IMR-90 (cell line): ENCODE measurements at places on chromosomes 1 and 21.
A peak's percentile ranks its signal among the peaks of the same experiment; 100 is the strongest.

- no peak for DNase-seq
Observed at GRCh38 chr1:107682467-107682866, 282.5 kb downstream of the VAV3 start.

DNA sequence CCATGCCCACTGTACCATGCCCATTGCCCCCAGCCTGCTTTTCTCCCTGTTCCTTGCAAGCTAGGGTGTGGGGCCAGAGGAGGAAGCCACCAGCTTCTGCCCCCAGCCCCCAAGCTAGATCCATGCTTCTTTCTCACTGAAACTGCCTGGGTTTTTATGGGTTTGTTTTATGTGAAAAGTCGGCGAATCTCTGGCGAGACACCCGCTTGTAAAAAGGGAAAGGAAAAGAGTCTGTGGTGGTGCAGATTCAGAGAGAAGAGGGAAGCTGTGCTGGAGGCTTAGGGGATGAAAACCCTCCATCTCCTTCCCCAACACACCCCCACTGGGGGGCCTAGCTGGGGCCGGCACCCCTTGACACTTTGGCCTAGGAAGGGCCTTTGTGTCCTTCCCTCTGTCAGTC, 26.2 kb downstream of the GRHL3 start:
- DNase-seq: no peak

- DNase-seq: peak; percentile 75
Observed at GRCh38 chr1:89022167-89022959, at the start of gene GBP3. GBP3 (minus strand) TSS chr1:89022866; CDS start chr1:89020721, 2,145 bp downstream.

DNA sequence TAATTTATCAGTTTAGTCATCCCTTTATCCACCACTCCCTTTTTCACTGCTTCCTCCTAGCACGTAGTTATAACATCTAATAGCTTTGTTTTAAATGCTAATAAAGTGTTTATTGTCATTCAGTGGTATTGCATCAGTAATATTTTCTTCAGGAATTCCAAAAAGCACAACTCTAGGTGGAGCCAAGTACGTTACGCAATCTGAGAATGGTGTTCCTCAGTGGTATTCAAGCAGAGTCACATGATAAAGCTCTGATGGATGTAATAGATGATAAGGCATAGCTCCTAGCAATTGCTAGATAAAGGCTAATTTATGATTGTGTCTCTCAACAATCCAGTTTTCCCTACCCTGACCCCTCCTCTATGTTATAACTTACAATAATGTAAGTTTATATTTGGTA, 494.6 kb upstream of the ADGRL4 start:
- DNase-seq: no peak

GRCh38 chr1:46179138-46180081, 3.1 kb upstream of the P3R3URF start:
- peak; percentile 85 for DNase-seq

DNA sequence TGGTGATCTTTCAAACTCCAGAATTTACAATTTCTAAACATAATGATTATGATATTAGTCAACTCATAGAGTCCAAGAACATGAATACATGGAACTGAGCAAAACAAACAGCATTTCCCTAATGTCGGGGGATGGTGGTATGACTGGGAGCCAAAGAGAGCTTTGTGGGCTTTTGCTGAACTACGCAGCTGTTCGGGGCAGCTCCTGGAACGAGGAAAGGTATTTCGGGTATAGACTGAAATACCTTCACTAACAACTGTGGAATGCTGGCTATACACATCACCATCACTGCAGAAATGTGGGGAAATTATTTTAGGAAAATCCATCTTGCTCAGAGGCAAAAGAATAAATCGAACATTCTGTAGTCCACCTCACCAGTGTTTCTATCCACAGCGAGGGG, 30.2 kb upstream of the VPS26C start:
- no peak for DNase-seq

DNA sequence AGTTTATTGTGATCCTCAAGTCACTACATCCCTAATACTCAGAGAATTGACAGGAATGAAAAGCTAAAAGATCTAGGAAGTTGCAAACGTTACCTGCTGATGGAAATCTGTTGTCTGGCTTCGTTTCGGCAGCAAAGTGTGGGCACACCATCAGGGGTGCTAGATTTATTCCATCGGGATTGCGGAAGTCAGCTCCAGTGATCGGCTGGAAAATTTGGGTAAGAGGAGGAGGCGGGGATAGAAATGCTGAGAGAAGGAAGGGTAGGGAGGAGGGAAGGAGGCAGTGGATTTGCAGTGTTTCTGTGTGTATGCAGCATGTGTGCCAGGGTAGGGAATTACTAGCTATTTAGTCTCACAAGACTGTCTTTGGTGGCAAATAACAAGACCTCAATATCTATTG, at the start of gene CTSK:
Gene CTSK (minus strand): TSS at position 140 of the 400 bp plus-strand sequence. CDS start 1,455 bp downstream, outside the sequence.
- DNase-seq: no peak

DNA sequence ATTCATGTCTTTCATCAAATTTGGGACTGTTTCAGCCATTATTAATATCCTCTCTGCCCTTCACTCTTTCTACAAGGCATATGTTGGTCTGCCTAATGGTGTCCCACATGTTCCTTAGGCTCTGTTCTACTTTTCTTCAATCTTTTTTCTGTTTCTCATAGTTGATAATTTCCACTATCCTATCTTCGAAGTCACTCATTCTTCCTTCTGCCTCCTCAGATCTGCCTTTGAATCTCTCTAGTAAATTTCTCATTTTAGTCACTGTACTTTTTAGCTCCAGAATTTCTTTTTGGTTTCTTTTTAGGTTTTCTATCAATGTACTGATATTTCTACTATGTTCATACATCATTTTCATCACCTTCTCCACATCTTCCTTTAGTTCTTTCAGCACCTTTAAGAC, 20.0 kb upstream of the NIBAN1 start:
- DNase-seq: no peak

GRCh38 chr21:43012596-43012995, 38.2 kb downstream of the PKNOX1 start:
- DNase-seq: peak; percentile 58

DNA sequence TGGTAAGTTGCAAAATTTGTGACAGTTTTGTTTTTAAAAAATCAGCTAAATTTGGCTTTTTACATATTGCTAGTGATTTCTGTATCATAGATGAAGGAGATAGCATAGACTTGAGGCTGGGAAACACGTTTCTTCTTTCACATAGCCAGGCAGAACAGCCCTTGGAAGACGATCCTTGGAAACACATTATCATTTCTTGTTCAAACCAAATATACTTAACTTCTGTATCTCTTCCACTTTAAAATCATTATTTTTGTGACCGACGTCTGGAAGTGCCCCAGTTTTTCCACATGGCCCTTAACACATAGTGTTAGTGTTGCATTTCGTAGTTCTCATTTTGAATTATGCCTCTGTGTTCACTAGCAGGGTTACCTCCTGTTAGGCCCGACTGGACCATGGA, 193.5 kb downstream of the SDCCAG8 start:
- no peak for DNase-seq

GRCh38 chr1:61797045-61797755, 54.9 kb downstream of the PATJ start:
- DNase-seq: peak; percentile 5

GRCh38 chr1:199976496-199977144, 50.9 kb upstream of the NR5A2 start:
- DNase-seq: no peak

GRCh38 chr1:2213576-2214505, 14.3 kb upstream of the SKI start:
- peak; percentile 86 for DNase-seq

DNA sequence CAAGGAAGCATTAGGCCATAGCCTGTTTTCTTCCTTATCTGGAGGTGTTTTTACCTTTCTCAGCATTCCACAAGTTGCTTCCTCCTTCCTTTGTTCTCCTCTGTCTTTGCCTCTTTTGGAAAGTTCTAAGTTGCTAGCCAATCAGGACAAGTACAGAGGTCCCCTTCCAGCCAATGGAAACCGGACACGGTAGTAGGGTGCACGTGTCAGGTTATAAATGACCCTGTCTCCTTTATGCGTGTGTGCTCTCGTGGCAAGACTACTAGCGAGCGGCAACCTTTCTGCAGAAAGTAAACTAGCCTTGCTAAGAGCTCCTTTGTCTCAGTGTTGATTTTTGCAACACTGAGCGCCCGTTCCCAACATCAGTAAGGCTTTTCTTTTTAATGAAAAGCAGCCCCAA, 1.5 kb upstream of the ACADM start:
- DNase-seq: no peak

DNA sequence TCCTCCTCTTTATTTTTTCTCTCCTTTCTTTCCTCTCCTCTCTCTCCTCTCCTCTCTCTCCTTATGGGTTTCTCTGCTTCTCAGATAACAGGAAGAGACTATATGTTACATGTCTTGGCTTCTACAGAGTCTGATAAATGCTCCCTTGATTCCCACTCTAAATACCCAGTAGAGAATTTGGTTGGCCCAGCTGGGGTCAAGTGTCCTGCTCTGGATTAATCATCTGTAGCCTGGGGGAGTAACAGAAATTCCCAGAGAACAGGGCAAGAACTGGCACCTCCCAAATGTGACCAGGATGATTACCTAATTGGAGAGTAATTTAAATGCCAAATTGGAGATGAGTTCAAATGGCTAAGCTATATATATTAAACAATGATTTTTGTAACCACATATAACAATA, 146.1 kb upstream of the LMO4 start:
- no peak for DNase-seq

DNA sequence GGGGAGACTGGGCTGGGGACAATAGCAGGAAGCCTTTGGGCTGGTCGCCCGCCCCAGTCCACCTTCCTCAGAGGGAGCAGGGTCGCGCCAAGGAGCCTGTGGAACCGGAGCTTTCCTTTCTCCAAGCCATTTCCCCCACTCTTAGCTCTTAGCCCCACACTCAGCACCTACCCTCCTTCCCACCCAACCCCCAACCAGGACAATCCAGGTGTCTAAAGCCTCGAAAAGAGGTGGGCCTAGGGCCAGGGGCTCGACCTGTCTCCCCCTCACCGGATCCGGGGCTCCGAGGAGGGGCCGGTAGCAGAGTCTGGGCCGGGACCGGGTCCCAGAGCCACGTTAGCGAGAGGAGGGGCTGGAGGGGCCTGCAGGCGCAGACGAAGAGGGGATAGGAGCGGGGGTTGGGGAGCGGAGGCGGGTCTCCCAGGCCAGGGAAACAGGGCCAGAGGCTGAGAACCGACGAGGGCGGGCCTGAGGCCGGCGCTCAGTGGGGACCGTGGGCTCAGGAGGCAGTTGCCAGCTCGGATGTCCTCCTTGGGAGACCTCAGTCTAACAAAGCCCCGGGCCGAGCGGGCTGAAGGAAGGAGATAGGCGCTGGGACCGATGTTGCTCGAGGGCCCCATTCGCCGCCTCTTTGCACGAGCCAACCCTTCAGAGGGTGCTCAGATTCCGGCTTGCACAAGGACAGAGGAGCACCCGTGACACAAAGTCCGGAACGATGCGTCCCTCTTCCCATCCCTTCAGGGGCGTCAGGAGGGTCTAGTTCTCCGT, 943 bp downstream of the SEMA6C start:
- no peak for DNase-seq

- no peak for DNase-seq
Observed at GRCh38 chr1:244841273-244841927, 5.9 kb downstream of the COX20 start.

GRCh38 chr1:67843331-67843730, 10.1 kb upstream of the GNG12 start:
- peak; percentile 52 for DNase-seq

GRCh38 chr1:92583821-92584760, 97.4 kb upstream of the GFI1 start:
- DNase-seq: peak; percentile 82

DNA sequence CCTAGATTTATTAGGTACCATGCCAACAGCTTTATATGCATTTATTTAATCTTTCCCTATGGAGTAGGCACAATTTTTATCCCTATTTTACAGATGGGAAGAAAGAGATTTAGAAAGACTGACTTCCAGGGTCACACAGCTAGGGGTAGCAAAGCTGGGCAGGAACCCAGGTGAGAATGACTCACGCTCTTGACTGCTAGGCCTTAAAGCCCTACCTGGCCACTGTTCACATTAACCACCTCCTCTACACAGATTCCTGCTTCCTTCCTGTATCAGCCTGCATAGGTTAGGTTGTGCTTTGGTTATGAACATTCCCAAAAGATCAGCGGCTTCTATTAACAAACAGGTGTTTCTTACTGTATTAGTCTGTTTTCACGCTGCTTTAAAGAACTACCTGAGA, 53.2 kb downstream of the DNAJC6 start:
- DNase-seq: no peak

DNA sequence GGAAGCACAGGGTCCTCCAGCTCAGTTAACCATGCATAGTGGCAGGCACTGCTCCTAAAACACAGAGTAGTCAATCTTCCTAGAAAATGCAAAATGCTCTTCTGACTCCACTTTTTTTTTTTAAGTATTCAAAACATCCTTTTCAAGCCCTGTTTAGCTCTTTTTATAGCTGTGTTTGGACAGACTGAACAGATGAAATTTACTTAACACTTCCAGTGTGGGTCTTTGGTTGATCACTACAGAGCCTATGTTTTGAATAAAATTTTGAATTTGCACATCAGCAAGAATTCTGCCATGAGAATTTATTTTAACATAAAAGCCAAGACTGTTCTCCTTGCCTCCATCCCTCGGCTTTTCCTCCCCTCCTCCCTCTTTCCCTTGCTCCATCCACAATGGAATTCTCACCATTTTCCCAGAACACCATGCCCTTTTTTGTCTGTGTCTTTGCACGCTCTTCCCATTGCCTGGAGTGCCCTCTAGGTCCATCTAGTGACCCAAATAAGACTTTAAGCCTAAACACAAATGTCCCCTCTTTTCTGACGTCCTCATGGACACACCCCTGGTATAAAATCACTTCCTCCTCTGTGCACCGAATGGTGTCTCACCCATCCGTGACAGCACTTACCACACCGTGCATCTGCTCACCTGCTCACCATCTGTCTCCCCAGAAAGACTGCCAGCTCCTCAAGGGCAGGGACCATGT, 24.0 kb upstream of the CPT2 start:
- DNase-seq: no peak

GRCh38 chr1:118223426-118223825, 38.4 kb upstream of the SPAG17 start:
- no peak for DNase-seq

DNA sequence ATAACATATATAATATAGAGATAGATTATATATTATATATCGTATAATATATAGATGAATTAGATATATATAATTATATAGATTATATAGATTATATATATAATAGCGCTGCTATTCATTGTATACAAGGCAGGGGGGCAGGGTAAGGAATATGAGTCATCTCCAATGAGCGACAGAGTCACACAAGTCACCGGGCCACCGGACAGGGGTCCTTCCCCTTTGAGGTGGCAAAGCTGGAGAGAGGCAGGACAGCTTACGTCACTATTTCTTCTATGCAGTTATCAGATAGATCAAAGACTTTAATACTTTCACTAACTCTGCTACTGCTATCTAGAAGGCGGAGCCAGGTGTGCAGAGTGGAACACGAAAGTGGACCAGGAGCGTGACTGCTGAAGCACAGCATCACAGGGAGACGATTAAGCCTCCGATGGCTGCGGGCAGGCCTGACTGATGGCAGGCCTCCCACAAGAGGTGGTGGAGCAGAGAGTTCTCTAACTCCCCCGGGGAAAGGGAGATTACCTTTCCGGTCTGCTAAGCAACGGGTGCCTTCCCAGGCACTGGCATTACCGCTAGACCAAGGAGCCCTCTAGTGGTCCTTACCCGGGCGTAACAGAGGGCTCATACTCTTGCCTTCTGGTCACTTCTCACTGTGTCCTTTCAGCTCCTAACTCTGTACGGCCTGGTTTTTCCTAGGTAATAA, 2154.7 kb downstream of the MRPL39 start:
- no peak for DNase-seq

GRCh38 chr1:224175617-224176016, 7.4 kb upstream of the DEGS1 start:
- peak; percentile 5 for DNase-seq

GRCh38 chr1:56868761-56869160, 14.2 kb downstream of the C8A start:
- DNase-seq: peak; percentile 36

- DNase-seq: no peak
Observed at GRCh38 chr1:78385744-78386462, 104.9 kb upstream of the PTGFR start.
